ENCODE measurements at places on chromosomes 12 and 14.

DNA sequence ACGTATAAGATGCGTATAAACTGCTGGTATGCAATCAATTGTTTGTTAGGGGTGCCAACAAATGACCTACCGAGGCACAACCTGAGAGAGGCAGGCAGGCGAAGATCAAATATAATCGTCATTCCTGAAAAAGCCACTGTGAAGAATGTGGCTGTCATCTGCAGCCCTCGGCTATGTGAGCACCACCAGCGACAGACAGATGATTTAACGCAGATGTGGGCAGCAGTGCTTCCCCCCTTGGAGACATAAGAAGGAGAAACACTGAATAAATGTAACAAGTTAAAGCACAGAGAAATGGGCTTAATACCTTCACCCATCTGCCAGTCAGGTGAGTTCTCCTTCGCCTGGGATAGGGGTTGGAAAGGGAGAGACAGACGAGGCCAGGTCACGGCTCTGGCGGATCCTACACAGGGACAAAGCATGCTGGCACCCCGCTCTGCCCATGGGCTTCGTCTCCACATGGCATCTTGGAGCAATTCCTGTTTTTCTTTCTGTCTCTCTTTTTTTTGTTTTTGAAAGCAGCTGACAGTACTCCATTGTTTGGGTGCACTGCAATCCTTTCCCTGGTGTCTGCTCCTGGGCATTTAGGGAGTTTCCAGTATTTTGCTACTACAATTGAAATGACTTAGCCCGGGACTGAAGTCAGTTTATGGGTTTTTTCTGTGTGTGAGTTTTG, 28.1 kb downstream of the TNFAIP2 start:
- DNase-seq, result no peak

DNA sequence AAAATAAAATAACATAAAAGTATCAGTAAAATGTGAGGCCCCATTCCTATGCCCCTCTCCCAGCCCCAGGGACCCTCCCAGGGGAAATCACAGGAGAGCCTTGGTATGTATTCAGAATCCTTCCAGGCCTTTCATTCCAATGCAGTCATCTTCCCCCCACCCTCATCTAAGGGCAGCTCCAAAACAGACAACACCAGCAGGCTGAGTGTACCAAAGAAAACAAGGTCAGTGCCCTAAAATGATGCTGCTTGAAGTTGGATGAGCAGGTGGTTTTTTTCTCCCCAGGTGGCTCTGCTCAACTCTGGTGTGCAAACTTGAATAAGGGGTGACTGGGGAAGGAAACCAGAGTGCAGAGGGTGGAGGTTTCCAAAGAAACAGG, 56.2 kb downstream of the TSPAN9 start:
- no peak for DNase-seq

DNA sequence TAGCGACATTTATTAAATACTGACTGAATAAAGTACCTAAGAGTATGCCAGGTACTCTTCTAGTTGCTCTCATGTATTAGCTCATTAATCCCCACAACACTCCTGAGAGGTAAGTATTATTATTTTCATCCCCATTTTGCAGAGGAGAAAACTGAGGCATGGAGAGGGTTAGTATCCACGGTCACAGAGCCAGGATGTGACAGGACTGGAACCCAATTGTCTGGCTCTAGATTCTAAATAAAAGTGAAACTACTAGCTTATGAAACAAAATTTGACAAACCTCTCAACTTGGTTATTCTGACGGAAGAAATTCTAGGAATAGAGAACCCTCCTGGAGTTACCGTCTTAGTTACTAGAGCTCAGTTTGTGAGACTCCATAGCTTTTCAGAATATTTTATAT, 112.2 kb downstream of the CHST11 start:
- DNase-seq, result no peak

- DNase-seq, result no peak
Measured at GRCh38 chr12:50803230-50803875, 39.4 kb upstream of the TMPRSS12 start.

GRCh38 chr14:63345826-63346225, 27.1 kb upstream of the GPHB5 start:
- DNase-seq, result no peak

DNA sequence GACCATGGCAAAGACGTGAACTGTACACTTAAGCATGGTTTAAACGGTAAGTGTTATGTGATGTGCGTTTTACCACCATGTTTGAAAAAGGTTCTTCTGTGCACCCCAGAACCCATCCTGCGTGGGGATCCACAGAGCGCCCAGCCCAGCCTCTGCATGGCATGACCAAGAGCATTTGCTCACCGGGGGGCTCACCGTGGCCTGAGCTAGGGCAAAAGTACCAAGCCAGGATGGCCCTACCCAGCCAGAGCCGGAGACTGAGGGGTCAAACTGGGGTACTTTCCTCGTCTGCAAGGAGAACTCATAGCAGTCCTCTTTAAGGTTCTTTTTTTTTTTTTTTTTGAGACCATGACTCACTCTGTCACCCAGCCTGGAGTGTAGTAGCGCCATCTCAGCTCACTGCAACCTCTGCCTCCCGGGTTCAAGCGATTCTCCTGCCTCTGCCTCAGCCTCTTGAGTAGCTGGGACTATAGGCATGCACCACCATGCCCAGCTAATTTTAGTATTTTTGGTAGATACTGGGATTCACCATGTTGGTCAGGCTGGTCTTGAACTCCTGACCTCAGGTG, 16.4 kb upstream of the ANKRD9 start:
- no peak for DNase-seq

- no peak for DNase-seq
Measured at GRCh38 chr14:64745511-64746091, 41.4 kb downstream of the PLEKHG3 start.

- no peak for DNase-seq
Measured at GRCh38 chr12:7608184-7608911, 57.4 kb downstream of the APOBEC1 start.

GRCh38 chr14:84029720-84030119, 1500.2 kb upstream of the FLRT2 start:
- no peak for DNase-seq

GRCh38 chr14:36496346-36496745, 23.7 kb downstream of the NKX2-1 start:
- DNase-seq, result no peak

GRCh38 chr12:114679452-114679875, 4.5 kb downstream of the TBX3 start:
- DNase-seq, result no peak

- DNase-seq, result no peak
Measured at GRCh38 chr12:64729909-64730587, 29.2 kb downstream of the GNS start.

DNA sequence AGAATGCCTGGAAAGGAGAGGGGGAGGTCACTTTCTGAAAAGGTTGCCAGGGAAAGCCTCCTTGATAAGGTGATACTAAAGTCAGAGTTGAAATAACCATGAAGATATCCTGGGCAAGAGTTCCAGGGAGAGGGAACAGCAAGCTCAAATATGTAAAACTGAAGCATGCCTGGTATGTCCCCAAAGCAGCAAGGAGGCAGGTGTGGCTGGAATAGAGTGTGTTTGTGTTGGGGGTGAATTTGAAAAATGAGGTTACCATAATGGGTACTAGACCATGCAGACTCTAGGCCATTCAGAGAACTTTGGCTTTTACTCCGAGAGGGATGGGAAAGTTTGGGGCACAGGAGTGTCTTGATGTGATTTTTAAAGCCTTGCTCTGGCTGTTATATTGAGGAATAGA, 66.7 kb upstream of the PTCSC3 start:
- DNase-seq, result no peak

GRCh38 chr12:89211456-89211855, 140.8 kb downstream of the DUSP6 start:
- no peak for DNase-seq

GRCh38 chr12:65685514-65685913, 138.8 kb upstream of the HMGA2 start:
- DNase-seq, result no peak

GRCh38 chr14:89667983-89668382, 250.9 kb upstream of the FOXN3 start:
- DNase-seq, result no peak

DNA sequence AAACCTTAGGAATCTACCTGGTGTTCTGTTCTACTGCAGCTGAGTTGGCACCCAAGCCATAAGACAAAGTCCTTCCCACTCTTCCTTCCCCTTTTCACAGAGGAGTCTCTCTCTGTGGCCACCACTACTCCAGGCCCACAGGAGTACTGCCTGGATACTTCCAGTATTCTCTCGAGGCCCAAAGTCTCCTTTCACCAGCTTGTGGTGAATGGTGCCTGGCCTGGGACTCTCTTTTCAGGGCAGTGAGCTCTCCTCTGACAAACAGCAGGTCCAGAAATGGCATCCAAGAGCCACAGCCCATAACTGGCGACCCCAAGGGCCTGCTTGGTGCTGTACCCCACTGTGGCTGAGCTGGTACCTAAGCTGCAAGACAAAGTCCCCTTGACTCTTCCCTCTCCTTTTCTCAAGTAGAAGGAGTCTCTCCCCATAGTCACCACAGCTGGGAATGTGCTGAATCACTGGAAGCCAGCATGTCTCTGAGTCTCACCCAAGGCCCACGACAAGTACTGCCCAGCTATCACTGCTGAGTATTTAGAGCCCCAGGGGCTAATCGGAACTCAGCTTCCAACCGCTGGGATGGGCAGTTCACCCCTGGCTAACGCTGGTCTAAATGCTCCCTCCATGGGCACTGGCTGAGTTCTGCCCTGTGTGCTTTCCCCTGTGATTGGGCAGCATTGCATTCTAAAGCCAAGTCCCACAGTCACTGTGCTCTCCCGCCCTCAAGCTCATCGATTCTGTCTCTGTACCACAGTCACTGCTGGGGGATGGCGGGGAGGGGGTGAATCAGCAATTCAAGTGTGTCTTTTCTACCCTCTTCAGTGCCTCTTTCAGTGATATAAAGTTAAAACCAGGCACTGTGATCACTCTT, 6.1 kb downstream of the A2ML1 start:
- DNase-seq, result no peak

DNA sequence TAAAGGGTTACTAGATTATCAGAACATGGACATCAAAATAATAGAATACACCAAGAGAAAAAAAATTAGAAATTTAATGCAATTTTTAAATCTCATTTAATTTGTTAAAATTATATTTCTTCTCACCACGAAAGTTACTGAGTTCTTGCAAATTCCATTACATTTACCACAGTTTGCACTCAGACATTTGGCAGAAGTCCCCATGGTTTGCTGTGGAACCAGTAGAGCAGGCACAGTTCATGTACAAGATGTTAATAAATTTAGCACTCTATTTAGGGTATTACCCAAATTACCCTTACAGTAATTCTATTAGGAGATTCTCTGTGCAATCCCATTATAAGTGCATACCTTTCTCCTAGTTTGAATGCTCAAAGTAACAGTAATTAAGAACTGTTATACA, 9.7 kb downstream of the SCN8A start:
- no peak for DNase-seq

DNA sequence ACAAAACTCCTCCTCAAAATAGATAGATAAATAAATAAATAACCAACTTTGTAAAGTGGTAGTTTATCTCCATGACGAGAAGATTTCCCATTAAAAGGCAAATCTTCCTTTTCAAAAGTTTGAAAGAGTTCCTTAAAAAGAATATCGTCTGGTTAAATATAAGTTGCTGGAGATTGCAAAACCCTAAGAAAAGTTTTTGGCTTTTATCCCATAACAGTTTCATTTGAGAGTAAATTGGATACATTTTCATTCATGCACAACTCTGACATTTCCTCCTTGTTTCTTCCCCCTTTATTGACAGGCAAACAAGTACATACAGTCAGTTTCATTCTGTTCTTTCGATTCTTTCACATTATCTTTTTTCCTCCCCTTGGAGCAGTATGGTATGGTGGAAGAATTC, 45.4 kb upstream of the BTG1 start:
- no peak for DNase-seq

DNA sequence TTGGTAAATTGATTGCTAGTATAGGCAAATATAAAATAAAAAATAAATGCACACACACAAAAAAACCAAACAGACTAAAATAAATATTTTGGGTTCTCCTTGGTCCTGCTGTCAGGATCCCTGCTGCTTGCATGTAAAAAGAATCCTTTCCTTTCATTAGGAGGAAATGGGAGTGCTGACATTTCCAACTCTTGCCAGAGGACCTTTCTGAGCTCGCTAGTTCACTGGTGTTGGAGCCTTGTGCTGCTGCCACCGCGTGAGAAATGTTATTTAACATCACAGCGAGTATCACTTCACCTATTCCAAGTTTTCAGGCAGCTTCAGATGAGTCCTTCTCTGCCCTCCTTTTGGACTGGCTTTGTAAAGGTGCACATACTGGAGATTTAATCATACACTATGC, 358.9 kb downstream of the NPAS3 start:
- DNase-seq, result no peak

DNA sequence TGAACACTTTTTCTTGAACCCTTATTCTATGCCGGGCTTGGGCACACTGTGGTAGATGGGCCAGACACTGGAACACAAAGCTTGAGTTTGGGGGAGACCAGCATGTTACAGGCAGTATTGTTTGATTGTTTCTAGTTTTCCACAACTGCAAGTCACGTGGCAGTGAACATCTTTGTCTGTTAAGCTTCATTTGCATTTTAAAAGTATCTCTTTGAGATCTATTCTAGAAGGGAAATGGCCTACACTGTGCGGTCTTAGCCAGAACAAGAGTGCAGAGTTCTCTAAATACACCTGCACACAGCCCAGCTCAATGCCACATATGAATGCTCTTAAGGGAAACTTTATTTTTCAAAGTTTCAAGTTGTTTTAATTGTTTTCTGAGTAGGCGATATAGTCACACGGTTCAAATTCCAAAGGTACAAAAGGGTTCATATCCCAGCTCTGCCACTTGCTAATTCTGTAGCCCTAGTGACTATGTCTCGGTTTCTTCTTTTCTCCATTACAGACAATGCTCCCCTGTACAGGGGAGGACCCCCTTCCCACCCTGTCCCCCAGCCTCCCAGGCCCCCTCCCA, 24.9 kb downstream of the RIN3 start:
- DNase-seq, result no peak

DNA sequence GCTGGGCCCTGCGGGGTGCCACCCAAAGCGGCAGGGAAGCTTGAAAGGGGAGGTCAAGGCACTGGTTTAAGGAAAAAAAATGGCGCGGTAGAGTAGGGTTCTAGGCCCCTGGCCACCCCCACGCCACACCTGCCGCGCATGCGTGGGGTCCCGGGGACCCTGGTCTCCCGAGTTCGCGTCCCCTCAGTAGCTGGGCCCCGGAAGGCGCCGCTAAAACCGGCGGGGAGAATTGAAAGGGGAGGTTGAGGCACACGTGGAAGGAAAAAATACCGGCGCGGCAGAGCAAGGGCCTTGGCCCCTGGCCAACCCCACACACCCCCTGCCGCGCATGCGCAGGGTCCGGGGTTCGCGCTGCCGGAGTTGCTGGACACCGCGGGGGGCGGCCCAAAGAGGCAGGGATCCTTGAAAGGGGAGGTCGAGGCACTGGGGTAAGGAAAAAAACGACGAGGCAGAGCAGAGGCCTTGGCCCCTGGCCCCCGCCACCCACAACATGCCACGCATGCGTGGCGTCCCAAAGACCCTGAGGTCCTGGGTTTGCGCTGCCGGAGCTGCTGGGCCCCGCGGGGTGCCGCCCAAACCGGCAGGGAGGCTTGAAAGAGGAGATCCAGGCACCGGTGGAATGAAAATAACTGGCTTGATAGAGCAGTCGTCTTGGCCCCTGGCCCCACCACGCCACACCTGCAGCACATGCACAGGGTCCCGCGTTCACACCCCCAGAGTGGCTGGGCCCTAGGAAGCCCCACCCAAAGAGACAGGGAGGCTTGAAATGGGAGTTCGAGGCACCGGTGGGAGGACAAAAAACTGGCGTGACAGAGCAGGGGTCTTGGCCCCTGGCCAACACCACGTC, 314.5 kb downstream of the ALG10 start:
- no peak for DNase-seq

All from stimulated activated CD4-positive, alpha-beta T cell treated with anti-CD3 and anti-CD28 coated beads, Interleukin-4, amount 100 ng/mL, for 1 hour (primary cell).